ENCODE measurements at places on chromosomes 3 and 15.

GRCh38 chr3:62727981-62728380, 147.2 kb downstream of the CADPS start:
- no peak for DNase-seq

DNA sequence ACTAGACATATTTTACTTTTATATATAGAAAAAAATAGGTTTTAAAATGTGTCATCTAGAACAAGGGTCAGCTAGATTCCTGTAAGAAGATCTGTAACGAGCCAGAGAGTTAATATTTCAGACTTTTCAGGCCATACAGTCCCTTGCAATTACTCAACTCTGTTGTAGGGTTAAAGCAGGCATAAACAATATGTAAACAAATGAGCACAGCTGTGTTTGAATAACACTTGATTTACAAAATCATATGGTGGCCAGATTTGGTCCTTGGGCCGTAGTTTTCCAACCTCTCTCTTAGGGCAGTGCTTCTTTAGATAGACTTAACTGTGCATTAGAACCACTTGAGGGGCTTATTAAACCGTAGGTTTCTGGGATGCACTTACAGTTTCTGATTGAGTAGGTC, 19.6 kb downstream of the LRRC57 start:
- DNase-seq, result no peak

DNA sequence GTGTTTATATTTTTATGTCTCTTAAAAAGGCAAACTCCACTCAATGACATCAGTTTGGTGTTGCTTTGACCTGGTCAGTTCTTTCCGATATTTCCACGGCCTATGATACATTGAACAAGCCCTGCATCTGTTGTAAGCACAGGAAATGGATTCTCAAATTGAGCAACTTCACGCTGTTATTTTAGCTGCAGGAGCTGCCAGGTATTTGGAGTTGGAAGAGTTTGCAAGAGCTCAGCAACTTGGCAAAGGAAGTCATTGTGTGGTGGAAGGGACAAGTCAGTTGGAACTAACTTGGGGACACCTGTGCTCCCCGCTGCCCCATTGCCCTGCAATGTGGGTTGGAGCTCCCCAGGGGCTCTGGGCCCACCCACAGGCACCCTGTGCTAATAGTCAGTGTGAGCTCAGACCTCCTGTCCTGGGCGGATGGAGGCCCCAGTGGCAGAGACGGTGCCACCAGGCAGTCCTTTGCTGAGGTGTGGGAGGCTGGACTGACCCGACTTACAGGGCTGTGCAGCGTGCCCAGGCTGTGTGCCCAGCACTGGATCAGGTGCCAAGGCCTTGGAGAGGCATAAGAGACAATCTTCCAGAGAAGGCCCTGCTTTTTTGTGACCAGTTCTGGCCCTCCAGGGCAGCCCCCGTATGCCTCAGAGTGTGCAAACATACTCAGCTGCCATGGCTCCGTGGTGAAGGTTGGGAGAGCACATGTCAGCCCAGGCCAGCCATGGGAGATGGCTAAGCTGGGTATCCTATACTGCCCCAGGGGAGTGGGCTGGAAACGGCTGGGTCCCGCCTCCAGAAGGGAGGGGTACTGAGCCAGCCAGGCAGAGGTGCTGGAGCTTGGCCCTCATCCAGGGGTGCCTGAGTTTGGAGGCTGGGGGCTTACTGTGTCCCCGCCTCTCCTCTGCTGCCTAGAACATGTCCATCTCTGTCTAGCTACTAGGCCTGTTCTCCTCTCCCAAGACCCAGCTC, 43.5 kb downstream of the KY start:
- DNase-seq, result no peak

- DNase-seq, result no peak
Observed at GRCh38 chr3:72997421-72997961, 880 bp downstream of the PPP4R2 start.

DNA sequence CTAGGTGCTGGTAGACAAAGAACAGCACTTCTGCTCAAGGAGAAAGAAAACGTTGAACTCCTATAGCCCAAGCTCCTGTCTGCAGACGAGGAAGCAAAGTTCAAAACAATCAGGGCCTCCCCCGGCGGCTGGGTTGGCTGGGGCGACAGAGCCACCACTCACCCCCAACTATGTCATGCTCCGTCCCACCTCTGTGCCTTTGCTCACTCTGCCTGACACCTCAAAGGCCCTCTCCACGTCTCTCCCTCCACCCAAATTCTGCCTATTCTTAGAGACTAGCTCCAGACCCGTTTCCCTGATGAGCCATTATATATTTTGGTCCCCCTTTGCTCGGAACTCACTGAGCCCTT, 304.3 kb downstream of the TLE3 start:
- DNase-seq, result no peak

- DNase-seq, result no peak
Observed at GRCh38 chr3:28521663-28522062, 173.0 kb upstream of the AZI2 start.

- no peak for DNase-seq
Observed at GRCh38 chr3:108736821-108737220, 20.4 kb downstream of the RETNLB start.

GRCh38 chr3:50339485-50340146, 1.0 kb downstream of the RASSF1 start:
- DNase-seq, result no peak

- DNase-seq, result no peak
Observed at GRCh38 chr15:26132811-26133210, 269.7 kb upstream of the ATP10A start.

GRCh38 chr15:98155356-98155755, 194.9 kb downstream of the ARRDC4 start:
- DNase-seq, result no peak

DNA sequence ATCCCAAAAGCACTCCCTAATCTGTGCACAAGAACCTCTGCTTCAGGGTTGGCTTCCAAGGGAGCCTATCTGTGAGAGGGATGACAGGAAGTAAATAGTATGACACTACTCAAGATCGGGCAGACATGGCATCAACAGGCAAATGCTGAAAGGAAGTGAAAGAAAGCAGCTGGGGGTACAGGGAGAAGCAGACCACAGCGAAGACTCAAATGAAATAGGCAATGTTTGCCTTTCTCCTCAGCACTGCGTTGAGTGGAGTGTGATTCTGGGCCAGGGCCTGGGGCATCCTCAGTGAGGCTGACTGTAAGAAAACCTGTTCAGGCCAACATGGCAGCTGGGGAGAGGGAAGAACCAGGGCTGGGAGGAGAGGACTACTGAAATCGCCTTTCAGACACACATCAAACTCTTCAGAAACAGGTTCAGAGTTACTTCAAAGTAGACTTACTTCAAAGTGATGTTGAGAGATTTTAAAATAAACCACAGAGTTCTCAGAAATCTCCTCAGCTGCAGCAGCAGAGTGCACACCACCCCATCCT, 96.6 kb downstream of the SLC9A9 start:
- DNase-seq, result peak; percentile 18

DNA sequence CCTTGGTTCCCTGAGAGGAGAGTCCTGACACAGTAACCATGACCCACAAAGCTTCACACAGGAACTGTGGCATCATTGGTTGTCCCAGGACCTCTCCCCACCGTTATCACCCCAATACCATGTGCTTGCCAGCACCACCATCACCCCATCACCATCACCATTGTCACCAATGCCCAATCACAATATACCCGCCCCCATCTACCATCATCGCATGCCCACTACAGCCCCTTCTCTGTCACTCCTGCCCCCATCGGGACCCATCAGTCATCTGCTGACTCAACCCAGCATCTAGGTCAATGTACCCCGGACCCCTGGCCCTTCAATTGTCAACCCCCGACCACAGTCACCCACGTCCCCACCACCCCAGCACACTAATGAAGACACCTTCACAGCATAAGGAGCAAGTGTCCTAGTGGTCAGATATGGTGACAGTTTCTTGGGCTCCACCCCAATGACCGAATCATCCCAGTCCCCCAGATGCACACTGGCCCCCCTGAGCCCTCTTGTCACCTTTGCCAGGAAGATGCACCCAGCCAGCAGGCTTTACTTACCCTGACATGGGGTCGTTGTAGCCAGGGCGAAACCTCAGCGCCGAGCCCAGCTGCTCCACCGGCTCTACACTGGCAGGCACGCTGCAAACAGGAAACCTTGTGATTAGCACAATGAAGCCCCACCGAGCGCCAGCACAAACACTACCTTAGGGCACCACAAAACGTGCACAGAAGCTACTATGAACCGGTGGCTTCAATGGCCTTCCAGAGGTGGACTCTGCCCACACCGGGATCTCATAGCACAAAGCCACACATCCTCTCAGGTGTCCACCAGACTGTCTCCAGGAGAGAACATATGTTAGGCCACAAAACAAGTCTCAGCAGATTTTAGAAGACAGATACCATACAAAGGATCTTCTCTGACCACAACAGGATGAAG, 25.1 kb downstream of the SHISA5 start:
- no peak for DNase-seq

- DNase-seq, result no peak
Observed at GRCh38 chr15:99450896-99451358, 114.9 kb upstream of the MEF2A start.

DNA sequence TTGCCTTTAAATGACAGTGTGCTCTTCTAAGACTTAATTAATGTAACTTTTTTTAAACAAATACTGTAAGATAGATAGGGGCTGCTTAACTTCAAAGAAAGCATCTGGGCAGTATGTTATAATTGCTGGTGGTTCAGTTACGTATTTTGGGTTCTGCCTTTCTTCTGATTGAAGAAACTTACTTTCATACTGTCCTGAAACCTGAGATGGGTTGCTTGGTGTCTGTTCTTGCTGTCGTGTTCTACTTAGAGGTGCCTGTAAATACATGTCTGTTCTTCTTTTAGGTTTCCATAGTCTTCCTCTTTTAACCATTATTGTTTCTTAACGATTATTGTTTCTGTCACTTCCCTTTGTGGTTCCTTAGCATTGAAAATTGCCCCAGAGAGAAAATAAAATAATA, 297.7 kb upstream of the CHRM5 start:
- DNase-seq, result no peak

DNA sequence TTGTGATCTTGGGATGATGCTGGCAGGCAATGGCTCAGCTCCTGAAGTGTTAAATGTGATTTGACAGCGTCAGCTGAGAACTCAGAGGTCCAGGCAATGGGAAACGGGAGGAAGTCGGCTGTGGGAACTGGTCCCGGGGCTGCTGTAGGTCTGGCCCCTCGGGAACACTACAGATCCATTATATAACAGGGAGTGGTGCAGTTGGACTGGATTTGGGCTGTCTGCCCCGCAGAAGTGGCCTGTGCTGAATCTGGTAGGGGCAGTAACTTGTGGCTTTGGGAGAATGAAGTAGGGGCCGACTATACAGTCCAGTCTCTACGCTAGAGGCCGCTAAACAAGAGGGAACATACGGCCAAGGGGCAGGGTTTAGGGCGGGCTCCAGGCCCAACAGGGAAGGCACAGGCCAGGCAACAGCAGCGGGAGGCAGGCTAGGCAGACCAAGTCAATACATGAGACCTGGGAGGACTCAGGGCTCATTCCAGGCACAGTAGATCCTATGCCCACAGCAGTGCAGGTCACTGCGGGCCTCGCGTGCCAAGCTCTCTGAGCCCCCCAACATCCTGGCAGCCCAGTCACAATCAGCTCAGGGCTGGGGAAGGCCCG, 20.3 kb upstream of the IL16 start:
- DNase-seq, result no peak

- no peak for DNase-seq
Observed at GRCh38 chr15:39699516-39700374, 82.9 kb downstream of the FSIP1 start.

GRCh38 chr3:94101860-94102259, 39.0 kb downstream of the NSUN3 start:
- no peak for DNase-seq

DNA sequence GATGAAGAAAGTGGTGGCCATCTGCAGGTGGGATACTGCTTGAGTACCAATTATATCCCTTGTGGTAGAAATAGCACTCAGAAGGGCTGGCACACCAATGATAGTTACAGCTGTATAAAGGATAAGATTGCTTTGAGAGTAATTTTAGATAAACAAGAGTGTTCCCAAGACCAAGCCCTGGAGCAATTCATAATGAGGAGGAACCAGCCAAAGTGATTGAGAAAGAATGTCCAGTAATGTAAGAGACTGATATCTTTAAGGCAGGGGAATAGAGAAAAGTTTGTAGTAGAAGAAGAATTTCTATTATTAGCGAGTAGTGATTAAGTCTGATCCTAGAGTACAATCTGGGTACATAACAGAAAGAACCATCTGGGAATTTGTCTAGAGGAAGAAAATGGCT, 945.1 kb downstream of the OTOL1 start:
- no peak for DNase-seq

DNA sequence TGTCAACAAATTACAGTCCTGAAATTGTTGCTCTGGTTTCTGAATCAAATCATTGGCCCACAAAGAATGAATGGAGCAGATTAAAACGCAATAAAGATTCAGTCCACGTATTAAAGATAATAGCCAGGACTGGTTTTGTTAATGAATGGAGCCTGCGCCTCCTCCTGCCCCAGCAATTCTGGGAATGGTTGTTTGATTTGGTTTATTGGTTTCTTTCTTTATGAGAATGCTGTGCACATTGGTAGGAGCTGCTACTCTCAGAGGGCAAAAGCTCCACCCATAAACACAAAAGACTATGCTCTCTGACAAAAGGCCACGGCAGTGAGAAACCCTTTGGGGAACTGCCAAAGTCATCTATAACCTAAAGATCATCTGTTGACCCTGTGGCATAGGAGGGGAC, 261.1 kb downstream of the ABHD5 start:
- DNase-seq, result no peak

DNA sequence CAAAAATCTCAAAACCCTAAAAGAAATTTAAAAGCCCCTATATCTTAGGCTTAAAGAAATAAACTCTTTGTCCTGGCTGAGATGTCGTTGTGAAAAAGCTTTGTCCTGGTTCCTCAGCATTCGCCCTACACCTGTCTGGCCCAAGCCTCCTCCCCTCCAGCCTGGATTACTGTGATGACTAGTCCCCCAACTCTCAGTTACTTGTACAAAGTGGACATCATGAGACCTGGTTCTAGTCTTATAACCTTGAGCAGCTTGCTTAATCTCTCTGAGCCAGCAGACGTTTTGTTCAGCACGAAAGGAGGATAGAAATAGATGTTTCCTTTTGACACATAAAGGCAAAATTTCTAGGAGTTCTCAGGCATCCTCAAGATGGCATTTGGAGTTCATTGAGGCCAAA, 51.6 kb downstream of the FILIP1L start:
- DNase-seq, result no peak

GRCh38 chr15:32842081-32842480, 124.3 kb downstream of the GREM1 start:
- no peak for DNase-seq

GRCh38 chr15:98842192-98842972, 165.2 kb downstream of the PGPEP1L start:
- DNase-seq, result no peak

GRCh38 chr3:10357095-10357494, 36.2 kb upstream of the SEC13 start:
- no peak for DNase-seq

DNA sequence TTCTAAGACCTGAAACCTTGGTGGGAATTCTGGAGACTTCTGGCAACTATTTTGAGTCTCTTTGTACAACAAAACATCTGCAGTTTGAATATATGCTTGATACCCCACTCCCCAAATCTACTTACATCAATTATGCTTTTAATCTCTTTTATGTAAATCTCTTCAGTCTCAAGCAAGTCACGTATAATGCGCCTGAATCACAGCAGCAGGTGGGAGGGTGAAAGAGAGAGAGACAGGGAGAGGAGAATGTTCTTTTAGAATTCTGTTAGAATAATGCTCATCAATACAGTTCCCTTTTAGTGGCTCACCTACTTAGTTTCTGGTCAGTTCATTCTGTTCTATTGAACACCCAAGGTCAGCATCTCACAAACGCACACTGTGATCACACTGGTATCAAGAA, 22.2 kb upstream of the B3GNT5 start:
- no peak for DNase-seq

GRCh38 chr3:50299929-50300680, 900 bp upstream of the HYAL3 start:
- DNase-seq, result peak; percentile 25
